ENCODE measurements at places on chromosomes 11 and 22.
A peak's percentile ranks its signal among the peaks of the same experiment; 100 is the strongest.

DNA sequence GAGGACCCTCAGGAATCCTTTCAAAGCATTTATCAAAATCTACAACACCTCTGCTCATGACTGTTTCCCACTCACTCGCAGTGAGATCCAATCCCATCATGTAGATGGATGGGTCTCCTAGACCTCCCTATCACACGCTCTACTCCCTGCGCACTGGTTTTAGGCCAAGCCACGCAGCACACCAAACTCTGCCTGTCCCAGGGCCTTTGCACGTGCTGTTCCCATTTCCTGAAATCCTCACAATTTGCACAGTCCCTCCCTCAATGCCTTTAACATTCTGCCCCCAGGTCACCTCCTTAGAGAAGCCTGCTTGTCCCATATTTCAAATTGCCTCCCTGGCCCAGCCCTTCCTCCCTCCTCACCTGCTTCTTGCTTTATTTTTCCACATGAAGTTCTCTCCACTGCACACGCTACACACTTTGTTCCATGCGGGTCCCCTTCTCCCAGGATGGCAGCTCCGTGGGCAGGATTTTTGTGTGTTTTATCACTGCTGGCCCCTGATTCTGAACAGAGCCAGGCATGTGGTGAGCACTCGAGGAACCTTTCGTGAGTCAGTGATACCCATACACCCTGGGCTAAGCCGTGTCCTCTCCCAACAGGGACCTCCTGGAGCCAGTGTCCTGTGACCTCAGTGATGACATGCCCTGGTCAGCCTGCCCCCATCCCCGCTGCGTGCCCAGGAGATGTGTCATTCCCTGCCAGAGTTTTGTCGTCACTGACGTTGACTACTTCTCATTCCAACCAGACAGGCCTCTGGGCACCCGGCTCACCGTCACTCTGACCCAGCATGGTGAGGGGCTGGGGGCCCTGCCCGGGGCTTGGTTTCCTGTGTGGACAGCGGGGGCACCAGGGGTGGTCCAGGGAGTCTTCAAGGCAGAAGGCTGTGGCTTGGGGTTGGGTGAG, 12.2 kb downstream of the CSF2RB start:
- DNase-seq = no peak

- DNase-seq = no peak
Observed at GRCh38 chr11:39772525-39773137, 1686.8 kb downstream of the LRRC4C start.

- DNase-seq = peak; percentile 72
Observed at GRCh38 chr11:12893787-12894672, 115.1 kb upstream of the RASSF10 start.

- no peak for DNase-seq
Observed at GRCh38 chr22:50047346-50047745, 10.8 kb downstream of the TTLL8 start.

- DNase-seq = no peak
Observed at GRCh38 chr11:130167146-130167545, 7.6 kb downstream of the ST14 start.

GRCh38 chr11:19018901-19019300, 41.6 kb downstream of the MRGPRX2 start:
- peak; percentile 62 for DNase-seq

- no peak for DNase-seq
Observed at GRCh38 chr22:48705917-48706605, 1121.6 kb downstream of the BRD1 start.

GRCh38 chr11:56967726-56968125, 21.0 kb upstream of the OR5AK2 start:
- no peak for DNase-seq

DNA sequence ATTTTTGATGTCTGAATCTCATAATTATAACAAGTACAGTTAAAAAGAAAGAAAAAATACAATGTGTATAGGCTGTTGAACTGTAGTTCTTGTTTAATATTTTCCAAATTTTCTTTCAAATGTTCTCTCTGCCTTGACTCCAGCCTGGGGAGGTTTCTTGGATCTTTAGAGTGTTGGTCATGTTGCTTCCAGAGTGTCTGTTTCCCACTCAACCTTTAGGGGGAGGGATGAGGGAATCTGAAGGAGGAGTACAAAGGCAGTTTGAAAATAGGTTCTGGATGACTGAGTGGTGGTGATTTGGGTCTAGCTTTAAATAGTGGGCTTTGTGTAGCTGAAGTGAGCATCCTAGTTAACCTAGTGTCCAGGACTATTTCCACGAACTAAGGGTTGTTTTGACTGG, 2.0 kb downstream of the CTNND1 start:
- DNase-seq = peak; percentile 84

DNA sequence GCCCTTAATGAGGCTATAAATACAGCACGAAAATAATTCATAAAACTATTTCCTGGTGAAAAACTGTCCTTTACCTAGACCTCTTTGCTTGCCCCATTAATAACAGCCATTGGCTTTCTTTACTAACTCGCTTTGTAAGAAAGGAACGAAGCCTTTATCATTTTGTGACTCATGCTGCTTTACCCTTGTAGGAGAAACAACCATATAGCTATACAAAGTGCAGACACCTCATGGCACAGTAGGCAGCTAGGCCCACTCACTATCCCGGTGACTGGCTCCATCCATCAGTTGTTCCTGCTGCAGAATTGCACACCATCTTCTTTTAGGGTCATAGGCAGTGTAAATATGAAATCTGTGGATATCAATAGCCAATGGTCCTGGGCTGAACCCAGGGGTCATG, 85.8 kb downstream of the LDLRAD3 start:
- DNase-seq = no peak

- no peak for DNase-seq
Observed at GRCh38 chr11:120646206-120646605, 134.7 kb downstream of the GRIK4 start.

DNA sequence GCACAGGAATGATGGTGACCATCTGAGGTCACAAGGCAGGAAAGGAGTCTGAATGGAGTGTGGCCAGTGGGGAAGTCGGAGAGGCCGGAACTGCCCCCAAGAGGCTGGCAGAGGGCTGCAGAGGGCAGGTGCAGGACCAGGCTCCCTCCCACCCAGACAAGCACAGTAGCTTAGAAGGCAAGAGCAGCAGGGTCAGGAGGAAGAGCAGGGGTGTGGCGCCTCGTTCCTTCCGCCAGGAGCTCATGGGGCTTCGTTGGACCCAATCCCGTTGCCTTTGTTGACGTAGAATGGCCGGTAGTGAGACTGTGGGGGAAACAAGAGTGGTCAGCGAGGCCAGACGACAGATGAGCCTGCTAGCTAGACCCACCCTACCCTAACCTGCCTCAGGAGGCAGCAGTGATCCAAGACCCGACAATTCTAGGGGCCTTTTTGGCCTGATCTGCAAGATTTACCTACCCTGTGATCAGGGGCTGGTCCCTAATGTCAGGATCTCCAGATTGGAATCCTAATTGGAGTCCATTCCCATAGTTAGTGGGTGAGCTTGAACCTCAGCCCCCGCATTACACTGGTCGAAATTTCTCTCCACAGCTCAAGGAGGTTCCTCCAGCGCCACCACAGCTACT, 25.6 kb downstream of the TRIM29 start:
- no peak for DNase-seq

GRCh38 chr11:77126861-77127234, 1.2 kb upstream of the MYO7A start:
- DNase-seq = no peak

GRCh38 chr11:8754241-8754640, 71.6 kb downstream of the RPL27A start:
- no peak for DNase-seq

DNA sequence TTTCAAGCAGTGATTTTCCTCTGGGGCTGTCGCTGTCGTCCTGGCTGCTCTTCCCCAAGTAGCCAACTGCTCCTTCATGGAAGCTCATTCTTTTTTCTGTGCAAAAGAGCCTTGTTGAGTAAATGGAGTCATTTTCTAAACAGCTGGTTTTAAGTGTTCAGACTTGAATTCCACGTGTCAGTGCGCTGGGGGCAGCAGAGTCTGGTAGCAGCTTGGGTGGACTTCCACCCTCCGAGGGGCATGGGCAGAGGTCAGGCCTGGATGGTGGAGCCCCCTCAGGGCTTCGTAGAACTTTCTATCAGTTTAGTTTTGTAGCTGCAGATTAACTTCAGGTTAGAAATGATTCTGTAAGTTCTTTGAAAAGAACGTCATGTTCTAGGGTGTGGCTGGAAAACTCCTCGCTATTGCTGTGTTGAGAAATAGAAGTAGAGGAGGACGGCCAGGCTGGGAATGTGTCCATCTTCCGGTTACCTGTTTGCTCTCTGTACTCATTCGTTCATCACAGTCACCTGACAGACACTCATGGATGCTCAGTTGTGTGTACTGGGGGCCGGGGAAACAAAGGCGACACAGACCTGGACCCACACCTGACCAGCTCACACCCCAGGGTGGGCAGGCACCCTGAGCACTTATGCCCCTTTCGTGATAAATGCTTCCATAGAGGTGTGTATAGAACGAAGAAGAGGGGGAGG, 270.7 kb downstream of the TBC1D22A start:
- DNase-seq = no peak
